Lung (tissue), 17 donors: ENCODE measurements at places on chromosomes 3 and 15.
A peak's percentile ranks its signal among the peaks of the same experiment; 100 is the strongest.

DNA sequence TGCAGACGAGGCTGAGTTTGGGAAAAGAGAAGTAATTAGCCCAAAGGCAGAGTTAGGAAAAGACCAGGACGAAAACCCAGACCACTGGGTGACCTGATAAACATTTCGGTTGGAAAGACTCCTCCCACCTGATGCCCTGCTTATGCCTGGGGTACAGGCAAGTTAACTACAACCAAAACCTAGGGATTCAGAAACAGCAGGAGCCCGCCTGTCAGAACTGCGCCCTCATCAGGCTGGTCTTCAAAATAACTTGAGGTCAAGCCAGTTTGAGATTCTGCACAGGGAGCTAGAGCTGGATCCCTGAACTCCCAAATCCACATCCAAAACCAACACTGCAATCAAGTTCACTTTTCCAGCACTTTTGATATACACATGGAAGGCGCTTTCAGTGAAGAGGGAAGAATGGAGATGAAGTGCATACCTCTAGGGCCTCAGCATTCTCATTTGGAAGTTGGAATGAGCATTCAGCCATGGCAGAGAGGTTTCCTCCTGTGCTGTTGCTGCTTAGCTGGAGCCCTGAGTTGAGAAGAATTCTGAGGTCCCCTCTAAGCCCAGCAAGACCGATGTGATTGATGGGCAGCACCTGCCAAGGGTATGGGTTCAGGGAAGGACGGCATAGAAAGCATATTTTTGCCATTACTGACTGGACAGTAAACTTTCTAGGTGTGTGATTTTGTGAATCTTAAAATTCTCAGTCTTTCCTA is 11.6 kb downstream of the TSEN2 start:
- DNase-seq: no peak

GRCh38 chr15:41870689-41871081 is 23.2 kb downstream of the SPTBN5 start:
- DNase-seq: no peak

DNA sequence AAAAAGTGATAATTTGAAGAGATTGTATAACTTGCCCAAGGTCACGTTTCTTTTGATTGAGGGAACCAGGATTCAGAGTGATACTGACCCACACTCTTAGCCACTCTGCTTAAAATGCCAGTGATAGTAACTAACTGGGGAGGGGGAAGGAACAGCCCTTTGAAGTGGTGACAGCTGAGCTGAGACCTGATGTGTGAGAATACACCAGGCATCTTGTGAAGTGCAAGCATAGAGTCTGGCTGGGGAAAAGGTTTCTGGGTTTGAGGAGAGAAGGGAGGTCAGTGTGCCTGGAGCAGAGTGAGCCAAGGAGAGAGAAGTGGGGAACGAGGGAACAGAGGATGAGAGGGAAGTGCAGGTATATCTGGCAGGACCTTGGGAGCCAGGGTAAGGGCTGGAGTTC is 35.4 kb upstream of the SCAANT1 start:
- no peak for DNase-seq

DNA sequence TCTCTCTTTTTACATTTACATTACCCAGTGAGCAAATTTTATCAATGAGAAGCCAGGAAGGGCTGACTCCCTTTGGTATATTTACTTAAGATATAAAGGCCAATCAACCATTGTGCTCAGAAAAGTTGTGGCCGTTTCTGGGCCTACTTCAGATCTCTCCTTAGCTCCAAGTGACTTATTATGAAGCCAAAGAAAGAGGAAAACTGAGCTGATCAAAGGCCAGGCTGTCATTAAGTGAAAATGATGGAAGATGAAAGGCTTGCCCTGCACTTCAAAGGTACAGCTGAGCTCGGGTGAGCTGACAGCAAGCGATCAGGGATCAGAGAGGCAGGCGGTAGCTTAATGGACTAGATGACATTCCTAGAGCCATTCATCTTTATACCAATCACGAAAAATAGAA is 24.8 kb downstream of the VGLL4 start:
- peak; percentile 74 for DNase-seq

- DNase-seq: peak; percentile 23
Measured at GRCh38 chr3:19347671-19348070, 199.4 kb downstream of the KCNH8 start.

DNA sequence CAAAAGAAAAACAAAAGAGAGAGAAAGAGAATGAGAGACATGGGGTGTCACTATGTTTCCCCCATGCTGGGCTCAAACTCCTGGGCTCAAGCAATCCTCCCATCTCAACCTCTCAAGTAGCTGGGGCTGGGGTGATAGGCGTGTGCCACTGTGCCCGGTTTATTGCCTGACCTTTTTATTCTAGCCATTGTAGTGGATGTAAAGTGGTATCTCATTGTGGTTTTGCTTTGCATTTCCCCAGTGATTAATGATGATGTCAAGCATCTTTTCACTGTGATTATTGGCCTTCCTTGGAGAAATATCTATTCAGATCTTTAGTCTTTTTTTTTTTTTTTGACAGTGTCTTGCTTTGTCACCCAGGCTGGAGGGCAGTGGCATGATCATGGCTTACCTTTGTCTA is 37.7 kb upstream of the GK5 start:
- no peak for DNase-seq

DNA sequence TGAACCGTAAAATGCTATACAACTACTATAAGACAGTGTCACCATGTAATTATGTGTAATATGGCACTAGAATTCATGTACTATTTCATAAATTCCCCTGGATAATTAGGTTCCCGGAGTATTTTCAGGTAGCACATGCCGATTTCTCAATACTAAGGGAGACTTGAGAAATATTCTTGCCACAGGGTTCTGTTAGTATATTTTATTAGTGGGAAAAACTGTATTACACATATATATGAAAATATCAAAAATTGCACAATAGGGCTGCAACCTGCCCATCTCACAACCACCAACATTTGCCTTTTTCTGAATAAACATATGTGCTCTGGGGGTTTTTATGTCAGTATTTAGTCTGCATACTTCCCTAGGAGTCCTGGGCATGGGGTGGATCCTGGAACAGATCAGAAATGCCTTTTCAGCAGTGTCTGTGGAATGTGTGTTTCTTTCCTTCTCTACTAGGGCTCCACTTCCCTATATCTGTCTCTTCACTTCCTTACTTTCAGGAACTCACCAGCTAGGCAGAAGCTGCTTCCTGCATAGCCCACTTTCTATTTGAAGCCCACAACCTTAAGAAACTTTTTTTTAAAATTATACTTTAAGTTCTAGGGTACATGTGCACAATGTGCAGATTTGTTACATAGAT is 87.5 kb downstream of the RPL39L start:
- DNase-seq: no peak

- DNase-seq: no peak
Measured at GRCh38 chr15:60733196-60733595, 254.3 kb upstream of the ICE2 start.

GRCh38 chr3:45486136-45486535 is 97.8 kb downstream of the LARS2 start:
- no peak for DNase-seq

DNA sequence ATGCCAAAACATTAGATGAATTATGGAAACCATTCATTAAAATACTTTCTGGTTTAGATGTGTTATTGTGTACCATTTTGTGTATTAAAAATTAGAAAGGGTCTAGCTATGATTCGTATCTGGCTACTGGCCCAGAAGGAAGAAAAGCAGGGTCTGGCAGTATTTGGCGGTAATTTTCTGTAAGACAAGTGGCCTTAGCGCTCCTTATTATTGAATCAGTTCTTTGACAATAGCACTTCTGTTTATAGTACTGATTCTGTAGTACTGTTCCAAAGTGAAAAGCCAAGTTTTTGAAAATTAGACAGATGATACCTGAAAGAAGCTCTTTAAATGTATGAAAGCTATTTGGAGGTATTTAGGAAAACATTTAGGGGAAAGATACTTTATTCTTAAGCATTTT is 10.2 kb downstream of the GLCE start:
- DNase-seq: no peak

DNA sequence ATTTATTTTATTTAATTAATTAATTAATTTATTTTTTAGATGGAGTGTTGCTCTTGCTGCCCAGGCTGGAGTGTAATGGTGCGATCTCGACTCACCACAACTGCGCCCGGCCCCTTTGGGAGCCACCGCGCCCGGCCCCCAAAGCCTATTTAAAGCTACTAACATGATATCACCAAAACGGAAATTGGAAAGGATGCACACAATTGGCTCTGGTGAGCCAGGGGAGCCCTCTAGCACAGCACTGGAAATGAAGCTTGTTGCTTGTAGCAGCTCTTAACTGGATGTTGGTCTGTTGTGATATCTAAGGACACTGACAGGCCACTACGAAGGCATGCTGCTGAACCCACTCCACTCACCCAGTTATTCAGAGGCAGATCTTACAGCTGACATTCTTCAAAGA is 104.5 kb downstream of the IGF2BP2 start:
- DNase-seq: no peak

- DNase-seq: no peak
Measured at GRCh38 chr3:62803276-62803675, 71.9 kb downstream of the CADPS start.

DNA sequence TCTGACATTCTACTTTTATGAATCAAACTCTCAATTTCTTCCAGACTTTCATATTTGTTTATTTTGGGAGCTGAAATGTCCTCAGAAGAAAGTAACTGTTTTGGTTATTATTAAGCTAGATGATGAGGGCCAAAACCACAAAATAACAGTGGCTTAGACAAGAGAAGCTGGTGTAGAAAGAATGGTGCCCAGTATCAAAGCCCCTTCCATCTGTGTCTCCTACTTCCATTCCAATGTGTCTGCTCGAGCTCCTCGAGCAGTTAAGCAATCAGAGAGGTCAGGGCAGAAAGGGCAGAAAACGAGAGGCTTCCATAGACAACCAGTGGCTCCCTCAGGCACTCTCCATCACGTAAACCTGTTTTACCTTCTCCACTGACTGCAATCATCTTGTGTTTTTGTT is 59.7 kb upstream of the MAGI1 start:
- no peak for DNase-seq

DNA sequence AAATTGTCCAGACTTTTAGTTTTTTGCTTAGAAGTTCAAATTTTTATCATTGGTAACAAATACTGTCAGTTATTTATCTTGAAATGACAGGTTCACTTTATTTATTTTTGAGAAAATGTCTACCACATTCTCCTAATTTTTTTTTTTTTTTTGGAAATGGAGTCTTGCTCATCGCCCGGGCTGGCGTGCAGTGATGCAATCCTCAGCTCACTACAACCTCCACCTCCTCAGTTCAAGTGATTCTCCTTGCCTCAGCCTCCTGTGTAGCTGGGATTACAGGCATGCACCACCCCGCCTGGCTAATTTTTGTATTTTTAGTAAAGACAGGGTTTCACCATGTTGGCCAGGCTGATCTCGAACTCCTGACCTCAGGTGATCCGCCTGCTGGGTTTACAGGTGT is 16.1 kb upstream of the EBLN2 start:
- no peak for DNase-seq

DNA sequence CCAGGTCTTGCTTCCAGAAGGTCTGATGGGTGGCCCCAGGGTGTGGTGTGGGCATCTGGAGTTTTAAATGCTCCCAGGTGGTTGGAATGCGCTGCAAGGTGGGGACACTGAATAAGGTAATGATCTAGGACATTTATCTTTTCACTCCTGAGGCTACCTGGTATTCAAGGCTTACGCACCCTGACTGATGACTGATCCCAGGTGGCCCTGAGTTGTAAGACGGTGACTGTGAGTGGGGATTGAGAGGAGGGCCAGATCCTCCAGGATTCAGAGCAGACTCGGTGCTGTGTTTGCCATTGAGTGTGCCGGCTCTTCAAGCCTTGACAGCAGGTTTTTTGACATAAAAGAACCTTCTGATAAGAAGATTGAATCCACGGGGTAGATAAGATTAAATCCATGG is 40.3 kb downstream of the SLC6A20 start:
- no peak for DNase-seq

DNA sequence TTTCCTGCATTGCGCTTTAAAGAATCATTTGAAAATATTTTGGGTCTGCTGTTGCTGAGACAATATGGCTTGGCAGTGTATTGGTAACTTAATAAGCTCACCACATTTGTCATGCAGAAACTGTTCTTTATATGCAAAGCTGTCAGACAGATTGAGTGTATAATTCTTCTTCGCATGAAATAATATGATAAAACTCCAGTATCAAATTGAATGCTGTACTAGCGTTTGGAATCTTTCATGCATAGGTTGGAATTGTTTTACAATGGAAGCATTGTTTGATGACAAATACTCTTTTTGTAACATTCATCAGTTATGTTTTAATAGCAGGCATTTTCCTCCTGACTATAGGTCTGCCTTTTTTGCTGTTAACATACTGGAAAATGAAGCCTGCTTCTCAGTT is 53.8 kb downstream of the RBMS3 start:
- DNase-seq: no peak
